ENCODE measurements at places on chromosomes 1 and 21.

DNA sequence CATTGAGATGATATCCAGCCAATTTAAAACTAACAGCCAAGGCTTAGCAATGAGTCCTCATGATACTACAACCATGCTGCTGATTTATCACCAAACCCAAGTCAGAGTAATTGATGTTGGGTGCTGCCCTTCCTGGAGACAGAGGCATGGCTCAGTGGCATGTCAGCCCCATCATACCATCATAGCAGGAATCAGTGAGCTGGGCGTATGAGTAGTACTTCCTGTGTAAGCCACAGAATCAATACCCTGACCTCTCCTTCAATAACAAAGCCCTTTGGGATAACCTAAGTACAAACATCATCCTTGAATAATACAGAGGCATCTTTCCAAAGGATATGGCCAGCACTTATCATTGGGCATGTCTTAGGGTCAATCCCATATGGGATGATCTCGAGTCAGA is 3.0 kb upstream of the LCE1E start:
- no peak for DNase-seq
- peaks cover 49% of the 10 kb centered on the region for H3K27me3 ChIP-seq
- no peaks in the 10 kb centered on the region for H3K36me3 ChIP-seq
- H3K27ac ChIP-seq, result no peak overlapping the region
- no peak overlapping the region for H3K4me3 ChIP-seq

DNA sequence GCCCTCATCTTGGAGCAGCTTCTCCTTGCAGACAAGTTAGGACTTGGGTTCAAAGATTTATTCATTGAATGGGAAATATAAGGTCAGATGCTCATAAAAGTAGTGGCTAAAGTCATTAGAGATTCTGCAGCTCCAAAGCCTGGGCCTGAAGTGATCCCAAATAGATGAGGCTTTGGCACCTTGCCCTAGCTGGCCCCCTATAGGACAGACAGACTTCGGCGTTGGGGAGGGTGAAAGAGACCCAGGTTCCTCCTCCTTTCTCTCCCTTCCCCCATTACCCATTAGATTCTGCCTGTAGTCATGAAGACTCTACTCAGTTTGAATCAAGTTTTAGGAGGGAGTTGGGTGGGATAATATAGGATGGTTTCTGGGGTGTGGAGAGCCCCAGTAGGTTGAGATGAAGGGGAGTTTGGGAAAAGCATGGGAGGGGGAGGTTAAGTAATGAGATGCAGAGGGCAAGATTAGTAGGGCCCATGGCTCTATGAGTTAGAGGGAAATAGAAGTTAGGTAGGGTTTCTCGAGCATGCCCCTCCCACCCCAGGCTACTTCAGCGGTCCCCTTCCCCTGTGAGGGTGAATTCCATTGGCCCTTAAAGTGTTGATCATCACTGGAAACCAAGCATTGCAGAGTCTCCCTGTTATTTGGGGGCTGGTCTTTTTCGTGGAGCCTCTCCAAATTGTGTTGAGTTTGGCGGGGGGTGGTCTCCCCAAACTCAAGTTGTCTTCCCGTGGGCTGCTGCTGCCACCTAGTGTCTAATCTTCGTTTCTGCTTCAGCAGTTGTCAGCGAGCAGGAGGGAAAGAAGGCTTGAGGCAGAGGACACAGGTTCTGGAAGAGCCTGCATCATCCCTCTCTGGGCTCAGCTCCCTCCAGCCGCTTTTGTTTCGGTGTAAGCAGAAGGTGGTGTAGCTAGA is 2.1 kb upstream of the AHDC1 start:
- peak overlapping the region; percentile 94 for H3K4me3 ChIP-seq
- no peak overlapping the region for H3K27ac ChIP-seq
- no peak for DNase-seq
- H3K27me3 ChIP-seq, result no peaks in the 10 kb centered on the region
- H3K36me3 ChIP-seq, result no peaks in the 10 kb centered on the region

GRCh38 chr1:200207711-200208126 is 180.2 kb downstream of the NR5A2 start:
- peaks cover 8% of the 10 kb centered on the region for H3K4me1 ChIP-seq
- no peak for DNase-seq
- H3K4me3 ChIP-seq, result no peak overlapping the region
- peaks cover 5% of the 10 kb centered on the region for H3K36me3 ChIP-seq

DNA sequence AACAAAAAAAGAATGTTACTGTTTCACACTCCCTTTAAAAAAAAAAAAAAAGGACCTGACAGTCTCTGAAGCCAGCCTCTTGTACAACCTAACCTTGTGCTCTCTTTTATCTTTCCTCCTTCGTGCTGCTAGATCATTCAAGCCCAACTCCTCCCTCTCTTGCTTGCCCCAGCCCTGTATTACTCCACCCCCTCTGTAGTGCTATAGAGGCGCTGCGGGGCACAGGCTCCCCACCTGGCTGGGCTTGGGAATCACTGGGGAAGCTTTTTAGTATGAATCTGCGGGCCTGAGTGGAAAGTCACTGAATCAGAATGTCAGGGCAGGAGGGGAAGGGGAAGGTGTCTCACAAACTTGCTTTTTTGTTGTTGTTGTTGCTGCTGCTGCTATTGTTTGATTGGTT is 383.7 kb upstream of the CAMK1G start:
- peaks cover 17% of the 10 kb centered on the region for H3K36me3 ChIP-seq
- no peaks in the 10 kb centered on the region for H3K4me1 ChIP-seq
- no peaks in the 10 kb centered on the region for H3K27me3 ChIP-seq

- H3K27ac ChIP-seq, result no peak overlapping the region
- no peak for DNase-seq
- no peaks in the 10 kb centered on the region for H3K4me1 ChIP-seq
Observed at GRCh38 chr1:94463765-94464330, 45.7 kb downstream of the ABCD3 start.

- H3K36me3 ChIP-seq, result no peaks in the 10 kb centered on the region
- no peak for DNase-seq
- no peak overlapping the region for H3K4me3 ChIP-seq
- peaks cover 26% of the 10 kb centered on the region for H3K27me3 ChIP-seq
- no peak overlapping the region for H3K27ac ChIP-seq
- H3K4me1 ChIP-seq, result no peaks in the 10 kb centered on the region
Observed at GRCh38 chr1:15146971-15147376, 6.6 kb upstream of the TMEM51 start.

- no peaks in the 10 kb centered on the region for H3K36me3 ChIP-seq
- no peaks in the 10 kb centered on the region for H3K4me1 ChIP-seq
- peaks cover 14% of the 10 kb centered on the region for H3K27me3 ChIP-seq
- H3K27ac ChIP-seq, result no peak overlapping the region
Observed at GRCh38 chr1:5814046-5814619, 178.1 kb downstream of the NPHP4 start.

- peaks cover 3% of the 10 kb centered on the region for H3K4me1 ChIP-seq
- no peak overlapping the region for H3K4me3 ChIP-seq
- DNase-seq, result no peak
- no peak overlapping the region for H3K27ac ChIP-seq
Observed at GRCh38 chr1:201084295-201084694, 27.9 kb downstream of the CACNA1S start.

DNA sequence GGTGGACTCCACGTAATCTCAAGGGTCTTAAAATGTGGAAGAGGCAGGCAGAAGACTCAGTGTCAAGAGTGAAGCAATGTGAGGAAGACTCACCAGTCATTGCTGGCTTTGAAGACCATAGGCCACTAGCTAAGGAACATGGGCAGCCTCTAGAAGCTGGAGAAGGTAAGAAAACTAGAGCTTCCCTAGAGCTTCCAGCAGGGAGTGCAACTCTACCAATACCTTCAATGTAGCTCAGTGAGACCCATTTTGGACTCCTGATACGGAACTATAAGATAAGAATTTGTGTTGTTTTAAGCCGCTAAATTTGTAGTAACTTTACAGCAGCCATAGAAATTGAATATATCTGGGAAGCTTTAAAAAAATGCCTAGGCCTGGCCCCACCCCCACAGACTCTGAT is 18.9 kb downstream of the METTL13 start:
- H3K36me3 ChIP-seq, result peaks cover 7% of the 10 kb centered on the region
- no peak for DNase-seq
- H3K4me3 ChIP-seq, result no peak overlapping the region
- H3K4me1 ChIP-seq, result peaks cover 13% of the 10 kb centered on the region

DNA sequence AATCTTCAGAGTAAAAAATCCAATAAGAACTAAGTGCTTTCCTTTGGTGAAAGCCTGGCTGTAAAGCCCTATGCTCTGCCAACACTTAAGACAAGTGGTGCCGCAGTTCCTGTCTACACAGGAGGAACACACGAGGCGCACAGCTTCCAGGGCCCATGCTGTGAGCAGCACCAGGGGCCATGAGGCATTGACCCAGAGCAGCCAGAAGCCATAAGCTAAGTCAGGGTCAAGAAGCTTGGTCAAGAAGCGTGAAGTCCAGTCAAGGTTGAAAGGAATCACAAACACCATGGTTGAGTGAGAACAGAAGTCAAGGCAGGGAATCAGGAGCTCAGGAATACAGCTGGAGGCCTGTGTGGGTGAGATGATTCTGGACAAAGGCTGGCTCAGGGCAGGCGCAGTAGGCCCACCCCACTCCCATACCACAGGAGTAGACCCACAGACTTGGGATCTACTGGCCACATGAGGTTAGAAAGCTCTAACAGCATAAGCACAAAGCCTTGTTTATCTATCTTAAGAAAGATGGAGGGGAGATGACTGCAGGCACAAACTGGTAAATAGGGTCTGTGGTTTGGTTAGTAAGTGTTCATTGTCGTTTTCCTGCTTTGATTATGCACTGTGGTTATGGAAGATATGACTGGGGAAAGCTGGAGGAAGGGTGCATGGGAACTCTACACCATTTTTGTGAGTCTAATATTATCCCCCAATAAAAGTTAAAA is 42.9 kb upstream of the RCAN3 start:
- DNase-seq, result no peak
- H3K27me3 ChIP-seq, result no peaks in the 10 kb centered on the region
- H3K4me1 ChIP-seq, result no peaks in the 10 kb centered on the region
- peaks cover 19% of the 10 kb centered on the region for H3K36me3 ChIP-seq
- no peak overlapping the region for H3K4me3 ChIP-seq

- no peak for DNase-seq
- H3K4me3 ChIP-seq, result no peak overlapping the region
- no peaks in the 10 kb centered on the region for H3K36me3 ChIP-seq
- H3K27me3 ChIP-seq, result no peaks in the 10 kb centered on the region
- no peaks in the 10 kb centered on the region for H3K4me1 ChIP-seq
Observed at GRCh38 chr21:29825936-29826335, 113.9 kb downstream of the GRIK1 start.

GRCh38 chr1:24179251-24179840 is 7.7 kb downstream of the IFNLR1 start:
- H3K36me3 ChIP-seq, result no peaks in the 10 kb centered on the region
- no peak for DNase-seq
- no peak overlapping the region for H3K4me3 ChIP-seq
- peaks cover 5% of the 10 kb centered on the region for H3K4me1 ChIP-seq
- H3K27me3 ChIP-seq, result no peaks in the 10 kb centered on the region
- no peak overlapping the region for H3K27ac ChIP-seq

DNA sequence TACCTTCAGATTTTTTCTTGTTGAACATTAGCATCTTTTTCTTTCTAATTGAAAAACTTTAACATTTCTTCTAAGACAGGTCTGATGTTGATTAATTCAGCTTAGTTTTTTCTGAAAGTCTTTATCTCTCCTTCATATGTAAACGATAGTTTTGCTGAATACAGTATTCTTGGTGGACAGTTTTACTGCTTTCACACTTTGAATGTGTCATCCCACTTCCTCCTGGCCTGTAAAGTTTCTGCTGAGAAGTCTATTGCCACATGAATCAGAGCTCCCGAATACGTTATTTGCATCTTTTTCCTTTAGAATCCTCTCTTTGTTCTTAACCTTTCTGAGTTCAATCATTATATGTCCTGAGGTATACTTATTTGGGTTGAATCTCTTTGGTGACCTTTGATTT is 344.2 kb downstream of the OLFM3 start:
- no peaks in the 10 kb centered on the region for H3K27me3 ChIP-seq
- H3K4me3 ChIP-seq, result no peak overlapping the region
- peaks cover 6% of the 10 kb centered on the region for H3K36me3 ChIP-seq
- no peaks in the 10 kb centered on the region for H3K4me1 ChIP-seq
- H3K27ac ChIP-seq, result no peak overlapping the region
- DNase-seq, result no peak

GRCh38 chr1:45014321-45015028 is 2.4 kb downstream of the UROD start:
- peak overlapping the region; percentile 20 for H3K27ac ChIP-seq
- DNase-seq, result peak; percentile 82
- H3K4me1 ChIP-seq, result peaks cover 34% of the 10 kb centered on the region
- H3K27me3 ChIP-seq, result no peaks in the 10 kb centered on the region

Data from natural killer cell treated with Interleukin-12 subunit alpha and Interleukin-12 subunit beta and Interleukin-15 and Interleukin-18, amount 100 ng/mL, for 72 hours (primary cell).